ENCODE measurements at places on chromosomes 4 and X.

DNA sequence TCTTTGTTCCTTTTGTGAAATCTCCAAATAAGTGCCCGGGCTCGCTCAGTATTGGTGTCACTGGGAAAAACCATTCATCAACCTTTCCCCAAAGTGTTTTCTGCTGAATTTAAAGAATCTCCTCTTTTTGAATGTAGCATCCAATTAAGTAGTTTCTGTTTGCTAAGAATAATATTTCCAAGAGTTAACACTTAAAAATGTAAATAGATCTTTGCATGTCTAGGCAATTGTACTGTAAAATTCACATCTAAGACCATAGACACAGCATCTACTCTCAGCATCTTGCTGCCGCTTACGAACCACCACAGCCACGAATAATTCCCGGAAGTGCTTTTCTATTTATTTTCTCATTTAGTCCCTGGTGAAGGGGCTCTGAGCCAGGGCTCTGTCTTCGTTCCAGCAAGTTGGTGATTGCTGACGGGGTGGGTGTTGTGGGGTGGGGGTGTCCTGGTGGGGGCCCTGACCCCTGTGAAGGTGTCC lies 1.4 kb downstream of the NSG1 start:
- no peak for DNase-seq

DNA sequence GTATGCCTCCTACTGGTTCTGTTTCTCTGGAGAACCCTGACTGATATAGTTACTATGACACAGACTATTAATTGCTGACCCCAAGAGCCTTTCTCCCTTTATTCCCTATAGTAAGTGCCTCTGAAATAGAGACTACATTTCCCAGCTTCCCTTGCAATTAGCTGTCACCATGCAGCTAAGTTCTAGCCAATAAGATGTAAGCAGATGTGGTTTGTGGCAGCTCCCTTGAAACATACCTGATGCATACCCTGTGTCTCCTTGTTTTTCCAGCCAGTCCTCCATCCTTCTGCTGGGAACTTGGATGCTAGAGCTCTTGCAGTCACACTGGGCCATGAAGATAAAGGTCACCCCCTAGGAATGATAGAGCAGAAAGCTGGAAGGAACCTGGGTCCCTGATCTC lies 9.7 kb upstream of the TMEM165 start:
- peak; percentile 21 for DNase-seq

GRCh38 chr4:3411676-3412075 lies 30.1 kb upstream of the HGFAC start:
- DNase-seq = no peak

DNA sequence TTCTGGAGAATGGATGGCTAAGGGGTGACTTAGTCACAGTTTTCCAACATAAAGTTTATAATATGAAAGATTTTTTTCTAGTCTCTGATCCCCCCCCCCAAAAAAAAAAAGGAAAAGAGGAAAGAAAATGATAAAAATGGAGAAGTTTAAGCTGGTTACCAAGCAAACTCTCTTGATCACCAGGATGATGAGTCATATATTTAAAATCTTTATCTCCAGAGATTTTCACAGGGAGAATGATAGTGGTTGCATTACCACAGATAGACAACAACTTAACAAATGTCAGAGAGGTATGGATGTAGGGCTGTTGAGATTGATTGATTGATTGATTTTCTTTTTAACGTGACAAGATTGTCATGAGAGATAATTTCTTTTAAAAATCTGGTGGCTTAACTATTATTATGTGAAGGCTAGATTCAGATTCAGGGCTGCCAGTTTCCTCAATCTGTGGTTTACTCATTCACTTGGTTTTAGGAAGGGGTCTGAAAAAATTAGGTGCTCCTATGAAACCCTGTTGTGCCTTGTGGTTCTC lies 13.3 kb upstream of the TEX13C start:
- DNase-seq = no peak

GRCh38 chr4:144645631-144646522 lies at the start of gene HHIP:
Gene HHIP (plus strand): TSS chr4:144646156. CDS start chr4:144646676, 520 bp downstream.
- no peak for DNase-seq

- DNase-seq = peak; percentile 89
Measured at GRCh38 chr4:40991908-40992307, 222.4 kb downstream of the APBB2 start.

DNA sequence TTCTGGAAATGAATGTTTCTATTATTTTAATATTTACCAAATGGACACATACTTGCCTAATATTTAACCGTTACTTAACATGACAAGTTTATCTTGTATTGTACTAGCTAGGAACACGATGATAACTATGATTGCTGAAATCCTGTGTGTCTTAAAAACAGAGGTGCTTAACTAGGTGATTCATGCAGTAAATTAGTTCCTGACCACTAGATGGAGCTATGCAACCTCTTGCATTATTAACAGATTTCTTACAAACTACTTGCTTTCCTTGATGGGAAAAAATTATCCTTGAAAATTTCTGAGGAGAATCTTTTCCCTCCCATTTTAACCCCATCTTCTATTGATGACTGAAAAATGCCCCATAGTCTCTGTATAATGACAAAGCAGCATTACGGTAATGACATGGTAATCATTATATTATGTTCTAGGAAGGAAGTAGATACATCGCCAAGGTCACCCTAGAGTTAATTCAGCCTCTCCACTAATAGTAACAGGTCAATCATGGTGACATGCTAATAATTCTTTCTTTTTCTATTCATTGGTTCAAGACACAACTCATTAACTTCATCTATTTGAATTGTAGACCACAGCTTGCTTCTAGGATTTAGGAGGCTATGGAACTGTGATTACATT lies 844.2 kb downstream of the RAPGEF2 start:
- DNase-seq = peak; percentile 68

GRCh38 chr4:153152501-153153338 lies 51.5 kb upstream of the TRIM2 start:
- DNase-seq = peak; percentile 49

DNA sequence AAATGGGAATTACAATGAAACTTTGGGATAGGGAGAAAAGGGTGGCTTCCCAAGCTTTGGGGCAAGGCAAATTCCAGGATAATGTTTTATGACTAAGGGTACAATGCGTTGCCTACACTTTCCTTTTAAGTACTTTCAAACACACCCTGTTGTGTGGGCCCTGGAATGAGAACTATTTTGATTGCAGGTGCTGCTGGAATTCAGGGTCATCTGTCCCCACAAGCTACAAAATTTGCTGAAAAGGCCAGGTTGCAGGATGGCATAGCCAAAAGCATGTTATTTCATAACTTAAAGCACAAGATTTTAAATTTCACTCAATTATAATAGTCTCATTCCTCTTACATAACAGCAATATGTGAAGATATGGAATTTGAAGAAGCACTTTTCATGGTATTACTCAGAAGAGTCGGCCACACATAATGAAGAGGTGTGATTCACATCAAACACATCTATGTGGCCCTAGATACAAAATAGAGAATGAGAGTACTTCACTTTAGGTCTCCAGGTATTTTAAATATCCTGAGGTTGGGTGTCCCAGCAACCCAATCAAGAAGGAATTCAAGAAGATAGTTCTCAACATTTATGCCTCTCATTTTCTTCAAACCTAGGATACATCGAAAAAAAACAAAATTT lies 89.3 kb downstream of the APBB2 start:
- DNase-seq = no peak

DNA sequence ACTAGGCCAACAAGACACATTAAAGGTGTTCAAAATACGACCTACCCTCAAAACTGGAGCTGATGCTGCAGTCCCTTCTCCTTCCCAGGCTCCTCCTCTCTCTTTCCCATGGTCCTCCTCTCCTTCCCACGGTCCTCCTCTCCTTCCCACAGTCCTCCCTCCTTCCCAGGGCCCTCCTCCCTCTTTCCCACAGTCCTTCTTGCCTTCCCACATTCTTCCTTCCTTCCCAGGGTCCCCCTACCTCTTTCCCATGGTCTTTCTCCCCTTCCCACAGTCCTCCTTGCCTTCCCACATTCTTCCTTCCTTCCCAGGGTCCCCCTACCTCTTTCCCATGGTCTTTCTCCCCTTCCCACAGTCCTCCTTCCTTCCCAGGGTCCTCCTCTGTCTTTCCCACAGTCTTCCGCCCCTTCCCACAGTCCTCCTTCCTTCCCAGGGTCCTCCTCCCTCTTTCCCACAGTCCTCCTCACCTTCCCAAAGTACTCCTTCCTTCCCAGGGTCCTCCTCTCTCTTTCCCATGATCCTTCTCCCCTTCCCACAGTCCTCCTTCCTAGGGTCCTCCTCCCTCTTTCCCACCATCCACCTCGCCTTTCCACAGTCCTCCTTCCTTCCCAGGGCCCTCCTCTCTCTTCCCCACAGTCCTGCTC lies 54.2 kb downstream of the SH3KBP1 start:
- no peak for DNase-seq

- no peak for DNase-seq
Measured at GRCh38 chr4:99483636-99484035, 27.2 kb upstream of the C4orf17 start.

- DNase-seq = no peak
Measured at GRCh38 chr4:6734165-6734786, 18.3 kb downstream of the BLOC1S4 start.

GRCh38 chr4:7134737-7135388 lies 57.5 kb upstream of the SORCS2 start:
- no peak for DNase-seq

GRCh38 chrX:129939986-129940385 lies 34.0 kb downstream of the UTP14A start:
- DNase-seq = no peak

- no peak for DNase-seq
Measured at GRCh38 chrX:101229170-101229569, 9.6 kb downstream of the DRP2 start.

DNA sequence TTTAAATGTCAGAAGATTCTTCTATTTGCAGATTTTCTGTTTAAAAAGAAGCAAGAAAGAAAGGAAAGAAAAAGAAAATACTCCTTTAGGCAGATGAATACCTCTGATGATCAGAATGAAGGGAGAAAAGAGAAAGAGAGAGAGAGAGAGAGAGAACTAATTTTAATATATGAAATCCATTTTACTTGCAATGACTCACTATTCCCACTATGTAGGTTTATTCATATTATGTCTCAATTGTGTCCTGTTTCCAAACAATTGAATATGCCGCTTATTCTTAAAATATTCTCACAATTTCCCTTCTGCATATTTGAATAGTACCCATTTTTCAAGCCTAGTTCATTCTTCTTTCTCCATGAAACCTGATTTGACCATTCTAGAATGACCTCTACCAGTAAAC lies 11.7 kb downstream of the MEPE start:
- no peak for DNase-seq

GRCh38 chr4:2095236-2096072 lies 36.3 kb downstream of the NAT8L start:
- DNase-seq = no peak

GRCh38 chrX:136528645-136529315 lies 3.2 kb upstream of the VGLL1 start:
- DNase-seq = no peak

- no peak for DNase-seq
Measured at GRCh38 chr4:175421506-175421905, 390.6 kb downstream of the GPM6A start.

Measured in GM12865 (cell line).